ENCODE measurements at places on chromosomes 12 and 14.

DNA sequence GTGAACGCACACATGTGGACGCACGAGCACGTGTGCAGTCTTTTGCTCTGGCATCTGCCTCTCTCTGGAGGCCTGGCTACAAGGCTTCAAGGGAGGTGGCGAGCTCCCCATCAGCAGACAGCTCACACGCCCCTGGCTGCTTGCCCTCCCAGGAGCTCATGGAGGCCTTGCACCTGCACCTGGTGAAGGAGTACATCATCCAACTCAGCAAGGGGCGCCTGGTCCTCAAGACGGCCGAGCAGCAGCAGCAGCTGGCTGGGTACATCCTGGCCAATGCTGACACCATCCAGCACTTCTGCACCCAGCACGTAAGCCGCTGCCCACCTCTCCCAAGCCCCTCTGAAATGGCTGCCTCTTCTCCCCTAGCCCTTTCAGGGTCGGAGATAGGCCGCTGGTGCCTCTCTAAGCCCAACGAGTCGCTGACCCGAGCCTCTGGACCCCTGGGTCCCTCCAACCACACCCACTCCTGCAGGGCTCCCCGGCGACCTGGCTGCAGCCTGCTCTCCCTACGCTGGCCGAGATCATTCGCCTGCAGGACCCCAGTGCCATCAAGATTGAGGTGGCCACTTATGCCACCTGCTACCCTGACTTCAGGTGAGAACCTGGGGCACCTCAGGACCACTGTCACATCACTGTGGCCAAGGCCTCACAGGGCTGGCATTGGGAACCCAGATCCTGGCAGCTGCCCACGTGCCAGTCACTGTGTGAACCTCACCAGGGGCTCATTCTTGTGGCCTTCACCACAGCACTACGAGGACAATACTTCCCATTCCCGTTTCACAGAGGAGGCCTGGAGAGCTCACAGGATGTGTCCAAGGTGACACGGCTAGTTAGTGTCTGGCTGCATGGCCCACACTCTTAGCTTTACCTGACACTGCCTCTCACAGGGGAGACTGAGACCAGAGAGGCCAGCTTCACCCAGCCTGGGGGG, 10.2 kb downstream of the TNFAIP2 start:
- no peak for DNase-seq

- DNase-seq: peak; percentile 96
Observed at GRCh38 chr12:27703720-27704452, 6.7 kb upstream of the MRPS35 start.

GRCh38 chr14:39451811-39452210, 19.6 kb upstream of the FBXO33 start:
- no peak for DNase-seq

GRCh38 chr14:23951590-23952201, 1.9 kb upstream of the DHRS4 start:
- DNase-seq: no peak

DNA sequence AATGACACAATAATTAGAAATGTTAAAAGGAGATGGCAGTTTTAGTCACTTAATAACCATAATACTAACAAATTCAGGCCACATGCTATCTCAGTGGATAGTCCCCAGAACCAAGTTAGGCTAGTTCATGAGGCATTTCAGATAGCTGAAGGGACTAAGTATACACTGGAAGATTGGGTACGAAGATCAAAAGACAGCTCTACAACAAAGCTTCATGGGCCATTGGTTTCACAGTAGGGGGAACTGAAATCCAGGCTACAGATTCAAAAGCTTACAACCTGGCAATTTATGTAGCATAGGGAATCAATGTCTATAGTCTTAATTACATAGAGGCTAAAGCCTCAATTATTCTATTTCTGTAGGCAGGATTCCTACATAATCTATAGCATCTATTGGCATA, 343.0 kb downstream of the RGS6 start:
- DNase-seq: no peak

DNA sequence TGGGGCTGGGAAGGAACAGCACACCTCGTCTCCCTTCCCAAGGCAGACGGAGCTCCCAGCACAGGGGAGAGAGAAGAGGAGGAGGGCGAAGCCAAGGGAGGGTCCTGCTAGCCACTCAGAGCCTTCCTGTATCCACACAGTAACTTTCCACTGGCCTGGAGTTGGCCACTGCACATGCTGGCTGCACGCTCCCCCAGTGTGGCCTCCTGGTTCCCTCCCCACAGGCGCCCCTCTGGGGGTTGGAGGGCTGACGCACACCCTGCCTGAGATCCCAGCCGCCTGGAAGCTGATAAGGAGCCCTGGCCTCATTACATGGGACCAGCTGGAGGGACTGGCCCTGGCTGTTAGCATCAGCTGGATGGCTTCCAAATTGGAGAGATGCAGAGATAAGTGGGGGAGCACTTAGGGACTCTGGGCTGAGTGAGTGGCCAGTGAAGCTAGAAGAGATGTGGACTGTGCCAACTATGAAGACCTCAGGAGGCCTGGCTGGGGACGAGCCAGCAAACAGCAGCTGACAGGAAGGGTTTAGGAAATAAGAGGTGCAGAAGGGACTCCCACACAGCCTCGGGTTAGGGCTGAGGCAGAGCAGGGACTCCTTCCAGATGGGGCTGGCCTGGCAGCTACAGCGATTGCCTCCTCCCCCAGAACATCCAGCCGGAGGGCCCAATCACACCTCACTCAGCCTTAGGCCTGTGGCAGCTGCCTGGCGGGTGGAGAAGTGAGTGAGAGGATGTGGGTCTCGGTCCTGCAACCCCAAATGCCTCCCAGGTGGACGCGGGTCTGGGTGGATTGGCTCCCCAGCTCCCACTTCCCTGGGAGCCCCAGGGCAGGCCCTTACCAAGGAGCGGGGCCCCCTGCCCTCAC, 26.3 kb upstream of the BCDIN3D start:
- DNase-seq: peak; percentile 96

- DNase-seq: peak; percentile 81
Observed at GRCh38 chr12:88298761-88299242, 156.7 kb downstream of the TMTC3 start.

GRCh38 chr14:90509403-90509802, 112.6 kb downstream of the CALM1 start:
- no peak for DNase-seq

DNA sequence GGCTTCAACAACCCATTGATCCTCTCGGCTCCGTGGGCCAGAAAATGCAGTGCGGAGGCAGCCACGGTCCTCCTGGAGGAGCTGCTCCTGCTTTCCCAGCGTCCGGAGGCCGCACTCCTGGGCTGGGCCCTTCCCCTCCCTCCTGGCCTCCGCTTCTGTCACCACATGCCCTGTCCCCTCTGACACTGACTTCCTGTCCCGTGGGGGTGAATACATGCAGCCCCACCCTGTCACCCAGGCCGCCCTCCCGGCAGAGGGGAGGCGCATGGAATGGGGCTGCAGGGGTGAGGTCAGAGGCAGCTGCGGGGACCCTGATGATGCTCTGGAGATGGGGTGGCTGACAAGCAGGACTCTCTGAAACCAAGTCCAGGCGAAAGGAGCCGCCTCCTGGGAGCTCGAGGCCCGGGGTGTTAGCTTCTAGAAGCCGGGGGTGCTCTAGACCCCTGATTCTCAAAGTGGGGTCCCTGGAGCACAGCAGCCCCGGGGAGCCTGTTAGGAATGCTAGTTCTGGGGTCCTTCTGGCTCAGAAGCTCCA, 32.2 kb downstream of the NOC4L start:
- DNase-seq: no peak

GRCh38 chr14:68219407-68219806, 399.8 kb downstream of the RAD51B start:
- no peak for DNase-seq

GRCh38 chr14:96762650-96763049, 34.5 kb upstream of the VRK1 start:
- peak; percentile 45 for DNase-seq

GRCh38 chr12:5163661-5164060, 120.0 kb downstream of the KCNA5 start:
- DNase-seq: peak; percentile 41

- DNase-seq: no peak
Observed at GRCh38 chr12:22682663-22683062, 57.7 kb downstream of the ETNK1 start.

DNA sequence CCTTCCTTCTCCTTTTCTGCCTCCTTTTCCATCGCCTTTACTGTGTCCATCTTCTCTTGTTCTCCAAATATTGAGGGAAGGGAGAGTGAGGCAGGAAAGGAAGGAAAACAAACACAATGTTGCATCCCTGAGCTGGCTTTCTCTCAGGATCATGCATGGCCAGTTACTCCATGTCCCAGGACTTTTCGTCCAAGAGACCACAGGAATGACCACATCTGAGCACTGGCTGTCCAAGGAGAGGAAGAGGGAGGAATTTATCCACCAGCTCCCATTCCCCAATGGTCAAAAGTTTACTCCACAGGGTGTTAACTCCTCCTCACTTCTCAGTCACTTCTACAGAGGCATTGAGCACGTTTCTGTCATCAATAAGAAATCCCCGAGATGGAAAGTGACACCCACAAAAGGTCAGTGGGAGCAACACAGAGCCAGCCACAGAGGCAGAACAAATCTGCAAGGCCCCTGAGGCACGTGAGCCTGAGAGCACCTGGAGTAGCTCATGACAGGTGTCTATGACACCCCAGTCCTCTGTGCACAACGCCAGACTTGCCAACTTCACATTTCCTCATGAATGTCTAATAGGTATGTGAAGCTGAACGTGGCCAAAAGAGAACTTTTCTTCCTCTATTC, 177.3 kb upstream of the NUDT4 start:
- peak; percentile 18 for DNase-seq

GRCh38 chr12:69623970-69624369, 13.3 kb upstream of the LRRC10 start:
- DNase-seq: no peak

DNA sequence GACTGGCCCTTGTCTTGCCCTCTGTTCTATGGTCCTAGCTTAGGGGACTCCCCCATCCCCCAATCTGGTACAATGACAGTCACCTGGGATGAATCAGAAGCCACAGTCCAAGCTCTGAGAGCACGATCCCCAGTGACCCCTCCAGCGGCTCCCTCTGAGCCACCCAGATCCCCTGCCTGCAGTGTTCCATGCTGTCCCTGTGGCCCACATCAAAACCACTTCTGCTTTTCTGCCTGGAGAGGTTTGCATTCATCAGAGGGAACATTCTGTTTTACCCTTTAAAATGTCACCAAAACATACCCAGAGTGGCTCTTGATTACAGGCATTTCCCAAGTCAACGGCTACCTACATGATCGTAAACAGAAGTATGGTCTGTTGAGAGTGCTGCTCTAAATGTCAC, 47.5 kb downstream of the NOS1 start:
- no peak for DNase-seq

- DNase-seq: no peak
Observed at GRCh38 chr14:68970736-68971135, 8.4 kb downstream of the ACTN1 start.

GRCh38 chr12:91099341-91099740, 12.0 kb downstream of the LUM start:
- DNase-seq: no peak

- DNase-seq: no peak
Observed at GRCh38 chr12:19301688-19302087, 137.6 kb upstream of the AEBP2 start.

DNA sequence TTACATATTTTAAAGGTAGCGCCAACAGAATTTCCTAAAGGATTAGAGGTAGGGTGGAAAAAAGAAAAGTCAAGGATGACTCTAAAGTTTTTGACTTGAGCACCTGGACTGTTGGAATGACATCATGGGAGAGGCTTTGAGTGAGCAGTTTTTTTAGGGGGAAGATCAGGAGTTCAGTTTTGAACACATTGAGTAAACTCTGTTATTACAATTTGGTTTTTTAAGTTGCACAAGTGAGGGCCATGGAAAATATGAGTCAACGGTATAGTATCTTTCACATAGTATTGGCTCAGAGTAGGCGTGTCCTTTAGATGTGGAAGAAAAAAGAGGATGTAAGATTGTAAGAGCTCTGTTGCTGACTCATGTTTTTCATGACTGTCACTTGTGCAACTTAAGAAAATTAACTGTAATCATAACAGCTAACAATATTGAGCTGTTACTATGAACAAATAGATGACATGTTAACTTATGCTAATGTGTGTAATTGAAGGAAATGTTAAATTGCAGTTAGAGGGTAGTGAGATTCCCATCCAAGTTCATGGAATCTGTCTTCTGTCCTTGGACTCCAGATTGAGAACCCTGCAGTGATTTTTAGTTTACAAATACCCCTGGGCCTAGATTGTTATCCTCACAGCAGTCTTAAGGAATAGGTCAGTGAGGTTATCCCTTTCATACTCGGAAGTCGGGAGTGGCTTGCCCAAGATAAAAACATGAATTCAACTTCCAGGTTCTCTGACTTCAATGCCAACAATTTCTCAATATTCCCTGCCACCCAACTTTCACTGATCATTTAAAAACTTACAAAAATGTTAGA, 48.2 kb upstream of the ATP2B1 start:
- peak; percentile 99 for DNase-seq

GRCh38 chr12:132429602-132429945, 60.4 kb upstream of the FBRSL1 start:
- no peak for DNase-seq

GRCh38 chr12:123115409-123116121, 35.3 kb downstream of the PITPNM2 start:
- peak; percentile 93 for DNase-seq

- no peak for DNase-seq
Observed at GRCh38 chr12:128660532-128661225, 163.1 kb downstream of the SLC15A4 start.

GRCh38 chr12:15194456-15195368, 26.5 kb downstream of the RERG start:
- DNase-seq: no peak

Data from fibroblast of upper back skin (primary cell).